CD4-positive, alpha-beta memory T cell (primary cell): ENCODE measurements at places on chromosomes 7 and 10. TPM values are rescaled to one million over a fixed set of nuclear protein-coding genes. Genes with fewer than 3 reads are reported as not detected.

DNA sequence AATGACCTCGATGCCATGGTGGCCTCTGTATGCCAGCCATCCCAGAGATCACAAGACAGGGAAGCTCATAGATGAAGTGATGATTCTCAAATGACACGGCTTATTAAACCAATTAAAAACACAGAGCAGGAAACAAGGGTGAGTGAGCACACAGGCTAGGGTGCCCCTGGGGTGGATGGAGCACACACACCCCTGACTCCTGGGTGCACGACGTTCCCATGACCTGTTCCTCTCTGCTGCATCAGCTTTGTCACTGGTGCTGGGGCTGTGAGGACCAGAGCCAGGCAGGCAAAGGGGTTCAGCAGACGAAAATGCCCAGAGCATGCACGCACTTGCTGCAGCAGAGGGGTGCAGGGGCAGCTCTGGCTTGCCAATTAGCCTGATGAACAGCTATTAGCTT is 86.5 kb upstream of the LRRC4 start:
- H3K36me3 ChIP-seq: no peaks in the 10 kb centered on the region
- H3K4me1 ChIP-seq: no peaks in the 10 kb centered on the region
- no peak for DNase-seq
- H3K27me3 ChIP-seq: no peaks in the 10 kb centered on the region
- no peak overlapping the region for H3K4me3 ChIP-seq

GRCh38 chr7:925601-926000 is 28.9 kb downstream of the ADAP1 start:
- no peak overlapping the region for H3K27ac ChIP-seq
- peaks cover 34% of the 10 kb centered on the region for H3K4me1 ChIP-seq
- no peak overlapping the region for H3K4me3 ChIP-seq
- no peak for DNase-seq

SEMA4G gene
- 1.4 TPM for total RNA-seq

CYP2C19 gene
- total RNA-seq: 0.22 TPM

MNX1 gene
- not detected for total RNA-seq

DNA sequence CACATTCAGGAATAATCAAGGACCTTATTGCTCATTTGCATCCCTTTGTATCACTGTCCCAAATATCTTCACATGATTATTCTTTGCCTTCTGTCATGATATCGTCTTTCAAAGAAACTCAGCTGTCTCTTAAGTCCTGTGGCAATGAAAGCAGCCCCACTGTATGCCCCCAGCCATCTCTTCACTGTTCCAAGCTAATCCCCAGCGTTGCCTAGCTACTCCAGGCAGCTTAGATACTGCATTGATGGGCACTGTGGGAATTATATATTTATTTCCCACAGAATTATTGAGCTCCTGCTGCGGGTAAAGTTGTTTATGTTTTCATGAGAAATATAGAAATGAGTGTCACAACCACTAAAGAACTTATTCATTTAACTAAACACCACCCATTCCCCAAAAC is 38.8 kb downstream of the SND1 start:
- H3K27me3 ChIP-seq: no peaks in the 10 kb centered on the region
- DNase-seq: no peak
- H3K4me1 ChIP-seq: no peaks in the 10 kb centered on the region
- no peak overlapping the region for H3K4me3 ChIP-seq
- H3K27ac ChIP-seq: no peak overlapping the region
- peaks cover 30% of the 10 kb centered on the region for H3K36me3 ChIP-seq

DNA sequence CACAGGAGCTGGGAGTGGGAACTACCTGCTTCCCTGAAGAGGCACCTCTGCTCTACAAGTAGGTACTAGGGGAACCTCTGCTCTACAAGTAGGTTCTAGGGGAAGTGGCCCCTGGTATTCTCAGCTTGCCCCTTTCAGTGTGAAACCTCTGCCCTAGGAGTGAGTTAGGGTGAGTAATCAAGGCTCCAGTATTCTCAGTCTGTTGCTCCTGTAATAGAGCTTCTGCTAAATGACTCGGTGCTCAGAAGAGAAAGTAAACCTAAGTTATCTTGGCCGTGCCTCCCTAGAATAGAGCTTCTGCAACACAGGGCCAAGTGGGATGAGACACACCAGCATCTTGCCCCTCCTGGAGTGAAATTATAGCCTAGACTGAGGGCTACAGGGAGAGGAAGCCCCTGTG is 13.4 kb upstream of the RASSF4 start:
- H3K27me3 ChIP-seq: no peaks in the 10 kb centered on the region
- H3K4me1 ChIP-seq: no peaks in the 10 kb centered on the region
- no peak overlapping the region for H3K4me3 ChIP-seq
- no peaks in the 10 kb centered on the region for H3K36me3 ChIP-seq
